T-helper 2 cell (primary cell): ENCODE measurements at places on chromosomes 12 and 14.

DNA sequence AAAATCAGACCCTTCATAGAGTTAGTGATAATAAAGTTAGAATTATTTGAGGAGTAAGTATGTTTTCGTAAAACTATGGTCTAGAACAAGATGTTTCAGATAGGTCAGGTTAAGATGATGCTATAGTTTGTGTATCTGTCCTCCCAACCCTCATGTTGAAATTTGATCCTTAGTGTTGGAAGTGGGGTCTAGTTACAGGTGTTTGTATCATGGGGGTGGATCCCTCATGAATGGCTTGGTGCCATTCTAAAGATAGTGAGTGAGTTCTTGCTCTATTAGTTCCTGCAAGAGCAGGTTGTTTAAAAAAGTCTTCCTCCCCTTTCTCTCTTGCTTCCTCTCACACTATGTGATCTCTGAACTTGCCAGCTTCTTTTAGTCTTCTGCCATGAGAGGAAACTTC, 707.3 kb upstream of the FOXG1 start:
- DNase-seq = no peak

GRCh38 chr14:105483300-105484068, 3.2 kb upstream of the CRIP1 start:
- no peak for DNase-seq

DNA sequence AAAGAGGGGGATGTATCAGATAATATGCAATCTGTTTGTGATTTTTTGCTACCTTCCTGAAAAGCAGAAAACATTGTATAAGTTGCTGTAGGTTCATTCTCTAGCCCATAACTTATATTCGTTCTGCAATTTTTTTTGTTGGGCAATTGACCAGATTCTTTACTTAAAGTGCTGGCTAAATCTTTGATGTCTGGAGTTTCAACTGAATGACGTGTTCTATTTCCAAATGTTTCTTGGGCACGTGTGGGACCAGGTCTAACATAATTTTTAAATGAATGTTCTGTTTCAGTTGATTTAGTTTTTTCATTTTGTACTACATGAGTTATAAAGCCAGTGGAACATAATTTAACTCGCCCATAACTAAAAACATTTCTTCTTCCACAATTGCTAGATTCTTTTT, 3.8 kb downstream of the MLH3 start:
- DNase-seq = no peak

- DNase-seq = no peak
These were observed 6.4 kb downstream of the CSRP2 start for GRCh38 chr12:76872415-76872814.

DNA sequence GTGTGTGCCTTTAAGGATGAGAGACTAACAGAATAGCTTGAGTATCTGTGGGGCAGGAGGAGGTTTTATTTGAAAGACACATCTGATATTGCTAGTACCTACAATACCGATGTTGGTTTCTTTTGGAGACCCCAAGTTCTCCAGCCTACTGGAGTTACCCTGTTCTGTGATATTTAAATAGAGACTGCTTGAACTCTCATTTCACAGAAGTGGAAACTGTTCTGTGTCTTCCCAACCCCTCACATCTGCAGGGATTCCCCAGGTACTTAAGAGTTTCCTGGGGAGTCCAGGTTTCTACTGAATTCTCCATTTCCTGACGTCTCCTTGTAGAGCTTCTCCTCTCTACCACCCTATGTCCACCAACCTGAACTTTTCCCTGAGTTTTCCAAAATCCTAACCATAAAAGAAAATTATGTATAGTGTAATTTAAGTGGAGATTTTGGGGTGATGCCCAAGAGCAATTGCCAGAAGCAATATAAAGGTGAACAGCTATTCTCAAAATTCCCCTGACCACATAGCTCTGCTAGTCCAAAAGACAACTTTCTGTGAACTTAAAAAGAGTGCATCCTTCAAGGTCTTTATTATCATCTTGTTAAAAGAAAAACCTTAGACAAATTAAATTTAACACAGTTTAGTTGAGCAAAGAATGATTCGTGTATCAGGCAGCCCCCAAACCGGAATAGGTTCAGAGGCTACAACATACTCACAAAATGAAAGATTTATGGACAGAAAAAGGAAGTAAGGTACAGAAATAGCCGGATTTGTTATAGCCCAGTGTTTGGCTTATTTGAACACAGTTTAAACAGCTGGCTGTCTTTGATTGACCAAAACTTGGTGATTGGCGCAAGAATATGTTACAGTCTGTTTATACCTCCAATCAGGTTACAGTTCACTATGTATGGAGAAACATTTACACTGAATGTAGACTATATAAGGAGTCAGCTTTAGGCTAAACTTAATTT, 373.4 kb downstream of the NUAK1 start:
- no peak for DNase-seq

GRCh38 chr12:94973221-94973620, 30.3 kb downstream of the NDUFA12 start:
- no peak for DNase-seq

DNA sequence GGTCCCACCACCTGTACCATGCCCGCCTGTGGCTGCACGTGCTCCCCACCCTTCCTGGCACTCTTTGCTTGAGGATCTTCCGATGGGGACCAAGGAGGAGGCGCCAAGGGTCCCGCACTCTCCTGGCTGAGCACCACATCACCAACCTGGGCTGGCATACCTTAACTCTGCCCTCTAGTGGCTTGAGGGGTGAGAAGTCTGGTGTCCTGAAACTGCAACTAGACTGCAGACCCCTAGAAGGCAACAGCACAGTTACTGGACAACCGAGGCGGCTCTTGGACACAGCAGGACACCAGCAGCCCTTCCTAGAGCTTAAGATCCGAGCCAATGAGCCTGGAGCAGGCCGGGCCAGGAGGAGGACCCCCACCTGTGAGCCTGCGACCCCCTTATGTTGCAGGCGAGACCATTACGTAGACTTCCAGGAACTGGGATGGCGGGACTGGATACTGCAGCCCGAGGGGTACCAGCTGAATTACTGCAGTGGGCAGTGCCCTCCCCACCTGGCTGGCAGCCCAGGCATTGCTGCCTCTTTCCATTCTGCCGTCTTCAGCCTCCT, 1.1 kb downstream of the INHBE start:
- peak; percentile 19 for DNase-seq

DNA sequence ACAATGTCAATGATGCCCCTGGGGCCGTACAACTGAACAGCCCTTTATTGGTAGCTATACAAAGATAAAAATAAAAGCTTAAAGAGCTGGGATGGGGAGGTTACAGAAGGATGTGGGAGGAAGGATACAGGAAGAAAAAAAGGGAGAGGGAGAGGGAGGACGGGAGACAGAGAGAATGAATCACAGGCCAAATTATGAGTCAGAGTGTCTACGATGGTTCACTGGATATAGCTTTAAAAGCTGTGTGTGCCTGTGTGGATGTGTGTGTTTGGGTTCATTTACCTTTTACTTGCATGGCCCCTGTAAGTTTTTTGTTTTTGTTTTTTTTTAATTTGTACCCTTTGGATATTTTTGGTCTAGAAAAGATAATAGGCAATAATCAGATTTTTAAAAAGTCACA, 111.9 kb downstream of the CCDC60 start:
- DNase-seq = no peak

DNA sequence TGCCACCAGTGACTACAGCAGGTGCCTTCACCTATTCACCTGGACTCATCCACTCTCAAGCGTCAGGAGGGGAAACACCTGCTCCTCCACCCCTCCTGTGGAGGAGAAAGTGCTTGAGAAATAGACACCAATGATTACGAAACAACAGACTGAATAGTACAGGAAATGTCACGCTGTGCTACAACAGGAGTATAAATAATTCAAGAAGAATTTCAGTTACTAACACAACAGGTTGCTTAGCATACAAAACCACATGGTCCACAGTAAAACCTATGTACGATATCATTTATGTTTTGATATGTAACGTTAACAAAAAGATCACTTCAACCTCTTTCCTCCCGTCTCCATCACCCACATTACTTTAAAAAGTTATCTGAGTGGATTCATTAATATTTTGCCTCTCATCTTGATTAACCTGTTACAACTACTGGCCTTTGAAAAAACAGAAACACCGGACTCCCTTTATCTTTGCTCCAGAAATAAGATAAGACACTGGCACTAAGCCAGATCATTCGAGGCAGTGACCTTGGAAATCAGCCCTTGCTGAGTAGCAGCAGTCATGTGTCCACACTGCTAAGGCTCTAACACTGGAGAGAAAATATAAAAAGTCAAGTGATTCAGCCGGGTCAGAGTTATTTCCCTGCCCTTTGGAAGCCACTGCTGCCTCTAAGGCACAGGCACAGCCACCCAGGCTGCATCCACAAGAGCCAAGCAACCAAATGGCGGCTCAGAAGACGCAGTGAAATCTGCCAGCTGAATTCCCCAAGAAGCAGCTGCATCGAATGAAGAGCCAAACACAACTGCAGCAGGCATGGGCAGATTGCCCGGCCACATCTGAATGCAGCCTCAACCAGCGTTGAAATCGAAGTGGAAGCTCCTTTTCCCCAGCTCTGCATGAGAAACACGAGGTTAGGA, 40.9 kb downstream of the NT5DC3 start:
- DNase-seq = no peak

DNA sequence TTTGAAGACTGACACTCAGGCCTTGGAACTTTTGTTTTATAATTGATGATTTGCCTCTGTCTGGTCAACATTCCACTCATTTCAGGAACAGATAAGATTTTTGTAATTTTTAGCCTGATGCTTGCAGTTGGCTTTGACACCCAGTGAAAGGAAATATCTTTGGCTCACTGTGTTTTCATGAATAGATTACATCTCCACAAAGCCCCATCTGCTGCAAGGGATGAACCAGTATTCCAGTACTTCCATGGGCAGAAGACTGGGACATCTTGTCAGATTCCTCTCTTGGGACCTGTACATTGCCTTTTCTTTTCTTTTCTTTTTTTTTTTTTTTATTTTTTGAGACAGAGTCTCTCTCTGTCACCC, 28.4 kb downstream of the GSG1 start:
- no peak for DNase-seq

GRCh38 chr12:32400114-32400672, 835 bp downstream of the FGD4 start:
- no peak for DNase-seq

DNA sequence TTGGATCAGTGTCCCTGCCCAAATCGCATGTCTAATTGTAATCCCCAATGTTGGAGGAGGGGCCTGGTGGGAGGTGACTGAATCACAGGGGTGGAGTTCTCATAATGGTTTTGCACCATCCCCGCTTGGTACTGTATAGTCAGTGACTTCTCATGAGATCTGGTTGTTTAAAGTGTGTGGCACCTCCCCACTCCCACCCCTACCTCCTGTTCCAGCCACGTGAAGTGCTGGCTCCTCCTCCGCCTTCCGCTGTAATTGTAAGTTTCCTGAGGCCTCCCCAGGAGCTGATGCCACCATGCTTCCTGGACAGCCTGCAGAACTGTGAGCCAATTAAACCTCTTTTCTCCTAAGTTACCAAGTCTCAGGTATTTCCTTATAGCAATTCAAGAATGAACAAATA, 67.2 kb downstream of the FERMT2 start:
- DNase-seq = no peak

DNA sequence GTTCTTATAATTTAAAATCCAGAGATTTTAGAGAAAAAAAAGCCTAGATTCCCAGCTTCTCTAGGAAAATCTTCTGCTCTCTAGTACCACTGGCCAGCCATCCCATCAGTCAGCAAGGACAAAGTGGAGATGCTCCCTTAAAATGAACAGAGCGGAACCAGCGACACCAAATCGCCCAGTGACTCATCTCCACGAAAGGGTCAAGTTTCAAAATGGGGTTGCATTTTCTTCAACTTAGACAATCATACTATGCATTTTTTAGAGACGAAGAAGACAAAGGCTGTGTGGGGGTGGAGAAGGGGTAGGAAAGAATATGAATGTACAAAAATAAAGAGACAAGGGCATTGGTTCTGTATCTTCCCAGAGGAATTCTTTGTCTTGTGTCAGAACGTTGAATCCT, 212.0 kb downstream of the SLC15A4 start:
- DNase-seq = no peak

DNA sequence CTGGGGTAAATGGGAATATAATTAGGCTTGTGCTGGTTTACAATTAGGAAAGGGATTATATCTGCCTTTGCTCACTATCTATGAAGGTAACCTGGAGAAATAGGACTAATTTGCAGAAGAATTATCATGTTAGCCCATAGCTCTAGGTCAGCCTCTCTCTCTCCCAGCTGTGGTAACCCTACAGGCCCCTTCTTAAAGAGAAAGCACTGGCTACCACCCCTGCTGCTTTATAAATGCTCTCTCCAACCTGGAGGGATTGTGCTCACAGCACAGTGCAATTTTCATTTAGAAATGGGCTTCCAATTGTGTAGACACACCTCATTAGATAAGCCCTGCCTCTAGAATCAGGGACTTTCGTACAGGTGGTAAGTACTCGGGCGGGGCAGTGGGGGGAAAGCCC, 22.7 kb upstream of the MGST1 start:
- no peak for DNase-seq

- peak; percentile 51 for DNase-seq
These were observed at the start of gene SLC2A3 for GRCh38 chr12:7935590-7936581. SLC2A3 (minus strand) TSS chr12:7936187; CDS start chr12:7936034, 153 bp downstream.

DNA sequence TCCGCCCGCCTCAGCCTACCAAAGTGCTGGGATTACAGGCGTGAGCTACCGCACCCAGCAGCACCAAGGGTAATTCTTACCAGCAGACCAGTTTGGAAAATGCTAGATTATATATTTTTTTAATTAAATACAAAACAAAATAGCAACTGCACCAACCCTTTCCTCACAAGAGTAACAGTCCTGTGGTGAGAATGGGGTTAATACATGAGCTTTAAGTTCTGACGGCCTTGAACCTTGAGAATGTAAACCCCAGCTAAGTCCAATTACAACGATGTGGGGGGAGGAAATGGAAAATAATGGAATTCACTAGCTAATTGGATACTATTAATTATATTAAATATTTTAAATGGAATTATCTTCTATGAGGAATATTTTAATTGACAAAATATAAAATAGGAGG, 82.3 kb downstream of the GTF2A1 start:
- DNase-seq = no peak

DNA sequence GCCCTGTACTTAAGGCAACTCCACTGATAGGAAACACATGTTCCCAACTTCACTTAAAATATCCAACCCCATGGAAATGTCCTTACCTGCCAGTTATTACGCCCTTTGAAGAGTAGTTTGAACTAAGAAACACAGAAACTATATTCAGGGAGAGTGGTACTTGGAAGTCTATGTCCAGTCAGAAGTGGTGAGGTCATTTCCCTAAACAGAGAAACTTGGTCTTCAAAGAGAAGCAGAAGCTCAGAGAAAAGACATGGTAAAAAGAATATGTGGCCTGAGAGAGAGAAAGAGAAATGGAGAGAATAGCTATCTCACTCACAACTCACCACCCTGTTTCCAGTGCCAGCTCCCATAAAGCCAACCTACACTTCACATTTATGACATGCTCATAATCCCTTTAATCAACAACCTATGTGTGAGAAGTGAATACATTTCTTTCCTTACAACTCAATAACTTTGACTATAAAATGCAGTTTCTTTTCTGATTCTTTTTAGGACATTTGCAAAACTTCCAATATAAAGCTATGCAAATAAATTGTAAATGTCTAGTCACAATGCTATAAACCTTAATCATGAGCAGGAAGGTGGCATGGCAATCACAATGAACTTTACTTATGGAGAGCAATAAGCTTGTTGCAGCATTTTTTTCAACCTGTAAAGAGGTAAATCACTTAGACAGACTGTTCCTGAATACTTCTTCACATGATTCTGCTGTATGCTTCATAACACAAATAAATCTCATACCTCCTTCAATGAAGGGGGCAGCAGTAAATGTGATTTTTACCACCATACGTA, 67.1 kb downstream of the CPNE8 start:
- DNase-seq = no peak

- DNase-seq = no peak
These were observed 4.4 kb upstream of the CFL2 start for GRCh38 chr14:34718750-34719304.

- peak; percentile 20 for DNase-seq
These were observed 462 bp downstream of the KNTC1 start for GRCh38 chr12:122527478-122527944.

GRCh38 chr12:109652233-109652976, 61.2 kb upstream of the FAM222A start:
- DNase-seq = no peak
